Skeletal muscle tissue (tissue), 5 donors: ENCODE measurements at places on chromosomes 6 and 20. TPM values are rescaled to one million over a fixed set of nuclear protein-coding genes. Genes with fewer than 3 reads are reported as not detected.

The SGK2 gene
- 1.0 TPM for total RNA-seq

The ADGB gene
- not detected for total RNA-seq

The DYNLT2 gene
- total RNA-seq, result 0.52 TPM

The SAPCD1 gene
- total RNA-seq, result 1.0 TPM

The BPI gene
- 1.0 TPM for total RNA-seq

The LRRC1 gene
- 3.7 TPM for total RNA-seq

The SLC22A3 gene
- 8.4 TPM for total RNA-seq

The GJA10 gene
- total RNA-seq, result not detected

The TTK gene
- 4.2 TPM for total RNA-seq

The FUCA2 gene
- 19.3 TPM for total RNA-seq

The SLC26A8 gene
- total RNA-seq, result under 0.01 TPM

The HLA-DQA1 gene
- 1.0 TPM for total RNA-seq

The AGPAT4 gene
- total RNA-seq, result 18.3 TPM

The RBM24 gene
- total RNA-seq, result 116 TPM

The TEAD3 gene
- total RNA-seq, result 6.8 TPM

The RFX6 gene
- total RNA-seq, result not detected

The GJA1 gene
- total RNA-seq, result 67.3 TPM
